ENCODE measurements at places on chromosomes 1 and 21.

- no peak for DNase-seq
Measured at GRCh38 chr1:161954466-161954865, 69.2 kb downstream of the OLFML2B start.

DNA sequence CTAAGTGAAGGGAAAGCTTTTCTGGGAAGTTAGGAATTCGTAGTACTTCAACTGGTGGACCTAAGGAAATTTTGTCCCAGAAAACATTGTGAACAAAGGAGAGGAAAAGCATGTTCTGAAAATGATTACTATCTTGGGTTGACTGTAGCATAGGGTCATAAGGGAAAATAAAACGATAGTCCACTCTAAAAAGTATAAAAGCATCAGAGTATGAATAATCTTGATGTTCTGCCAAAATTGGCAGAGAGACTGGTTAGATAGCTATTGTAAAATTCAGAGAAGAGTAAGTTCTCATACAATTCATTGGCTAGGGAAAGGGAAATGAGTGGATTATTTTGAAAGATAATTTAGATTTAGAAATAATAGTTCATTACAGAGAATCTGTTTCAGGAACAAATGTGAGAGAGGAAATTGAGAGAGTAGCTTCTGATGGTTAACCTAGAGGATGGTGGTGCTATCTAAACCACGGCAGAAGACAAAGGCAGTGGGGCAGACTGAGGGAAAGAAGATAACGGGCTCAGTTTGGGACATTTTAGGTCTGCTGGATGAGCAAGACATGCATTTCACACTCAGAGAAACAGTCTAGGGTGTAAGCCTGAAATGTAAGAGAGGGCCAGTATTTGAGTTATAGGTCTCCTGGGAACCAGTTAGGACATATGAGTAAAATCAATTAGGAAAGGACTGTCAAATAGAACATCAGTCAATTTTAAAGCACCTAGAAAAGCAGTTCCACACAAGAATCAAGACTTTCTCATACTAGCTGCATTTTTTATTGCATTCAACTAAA, 799.3 kb upstream of the CXADR start:
- no peak for DNase-seq

GRCh38 chr1:154749078-154749760, 120.9 kb downstream of the KCNN3 start:
- DNase-seq: no peak

DNA sequence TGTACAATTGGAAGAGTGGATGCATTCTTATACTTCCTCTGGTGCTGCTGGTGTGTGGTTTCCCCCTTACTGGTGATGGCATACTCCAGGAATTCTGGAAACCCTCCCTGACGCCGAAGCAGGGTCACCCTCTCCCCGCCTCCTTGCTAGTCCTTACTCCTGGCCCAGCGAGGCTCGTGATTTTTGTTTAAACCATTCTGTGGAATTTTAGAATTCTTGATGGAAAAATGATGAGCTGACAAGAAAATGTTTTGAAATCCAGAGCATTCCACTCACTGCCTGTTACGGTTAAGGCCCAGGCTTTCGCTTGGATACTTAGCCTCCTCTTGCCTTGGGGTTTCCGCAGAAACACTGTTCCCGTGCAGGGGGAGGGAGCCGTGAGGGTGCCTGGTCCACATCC, 41.1 kb downstream of the IL6R start:
- DNase-seq: no peak

DNA sequence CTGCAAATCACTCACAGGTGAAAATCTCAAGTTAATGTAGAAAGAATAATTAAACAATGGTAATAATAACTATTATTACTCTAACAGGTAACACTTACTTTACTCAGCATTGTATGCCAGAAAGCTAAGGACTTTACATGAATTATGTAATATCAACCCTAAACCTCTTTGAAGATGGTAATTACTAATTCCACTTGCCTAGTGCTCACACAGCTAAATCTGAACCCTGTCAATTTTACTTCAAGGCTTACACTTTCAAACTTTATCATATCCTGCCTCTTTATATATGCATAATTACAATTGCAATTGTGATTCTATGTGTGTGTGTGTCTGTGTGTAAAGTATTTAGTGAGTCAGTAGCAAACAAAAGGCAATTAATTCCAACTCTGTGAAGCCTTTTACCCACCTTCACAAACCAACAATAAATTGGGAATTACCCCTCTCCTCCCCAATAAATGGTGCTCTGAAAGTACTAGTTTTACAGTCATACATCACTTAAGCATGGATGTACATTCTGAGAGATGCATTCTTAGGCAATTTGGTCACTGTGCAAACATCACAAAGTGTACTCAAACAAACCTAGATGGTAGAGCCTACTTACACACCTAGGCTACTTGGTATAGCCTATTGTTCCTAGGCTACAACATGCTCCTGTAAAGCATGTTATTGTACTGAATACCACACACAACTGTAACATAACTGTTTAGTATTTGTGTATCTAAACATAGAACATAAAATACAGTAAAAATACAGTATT, 5.9 kb downstream of the ZNF644 start:
- DNase-seq: no peak

GRCh38 chr1:115238336-115239147, 99.5 kb downstream of the NGF start:
- DNase-seq: no peak

DNA sequence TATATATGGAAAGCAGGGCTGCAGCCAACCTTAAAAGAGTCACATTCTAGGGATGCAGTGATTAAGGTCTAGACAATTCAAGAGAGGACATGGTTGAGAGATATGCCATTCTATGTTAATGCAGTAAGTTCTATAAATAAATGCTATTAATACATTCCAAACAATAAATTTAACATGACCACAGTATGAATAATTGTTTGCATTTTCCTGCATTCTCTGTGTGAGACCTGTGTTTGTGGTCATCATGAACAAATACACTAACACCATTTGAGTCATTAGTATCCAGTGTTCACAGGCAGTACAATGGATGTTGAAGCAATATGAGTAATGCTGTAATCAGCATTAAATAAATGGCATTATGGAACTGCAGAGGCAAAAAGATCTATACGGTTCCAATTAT, 5.5 kb upstream of the ZRANB2 start:
- DNase-seq: no peak

DNA sequence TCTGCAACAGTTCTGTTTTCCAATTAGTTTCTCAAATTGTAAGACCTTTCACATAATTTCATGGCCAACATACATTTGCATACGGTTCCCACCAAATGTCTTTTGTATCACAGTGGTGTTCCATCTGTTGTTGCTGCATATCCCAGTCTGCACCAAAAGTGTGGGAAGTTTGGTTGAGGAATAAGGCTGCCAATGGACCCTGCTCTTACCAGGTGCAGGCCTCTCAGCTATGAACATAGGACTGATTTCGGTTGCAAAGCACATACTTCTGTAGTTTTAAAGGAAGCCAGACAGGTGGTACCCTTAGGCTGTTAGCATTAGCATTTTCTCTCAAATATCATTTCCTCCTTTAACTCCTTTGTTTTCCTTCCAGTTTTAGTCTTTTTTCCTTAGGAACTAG, 33.8 kb downstream of the ADGRL4 start:
- no peak for DNase-seq

GRCh38 chr1:11499601-11500331, 20.8 kb downstream of the DISP3 start:
- no peak for DNase-seq

GRCh38 chr1:179810367-179810715, 67.2 kb downstream of the FAM163A start:
- DNase-seq: no peak

- no peak for DNase-seq
Measured at GRCh38 chr1:208300084-208300770, 56.0 kb upstream of the PLXNA2 start.
